ENCODE measurements at places on chromosomes 6 and 20.

- DNase-seq, result no peak
Measured at GRCh38 chr20:40568200-40568599, 120.8 kb downstream of the MAFB start.

- DNase-seq, result no peak
Measured at GRCh38 chr20:11230999-11231398, 557.2 kb upstream of the JAG1 start.

GRCh38 chr6:143107911-143108761, 47.4 kb downstream of the AIG1 start:
- no peak for DNase-seq

DNA sequence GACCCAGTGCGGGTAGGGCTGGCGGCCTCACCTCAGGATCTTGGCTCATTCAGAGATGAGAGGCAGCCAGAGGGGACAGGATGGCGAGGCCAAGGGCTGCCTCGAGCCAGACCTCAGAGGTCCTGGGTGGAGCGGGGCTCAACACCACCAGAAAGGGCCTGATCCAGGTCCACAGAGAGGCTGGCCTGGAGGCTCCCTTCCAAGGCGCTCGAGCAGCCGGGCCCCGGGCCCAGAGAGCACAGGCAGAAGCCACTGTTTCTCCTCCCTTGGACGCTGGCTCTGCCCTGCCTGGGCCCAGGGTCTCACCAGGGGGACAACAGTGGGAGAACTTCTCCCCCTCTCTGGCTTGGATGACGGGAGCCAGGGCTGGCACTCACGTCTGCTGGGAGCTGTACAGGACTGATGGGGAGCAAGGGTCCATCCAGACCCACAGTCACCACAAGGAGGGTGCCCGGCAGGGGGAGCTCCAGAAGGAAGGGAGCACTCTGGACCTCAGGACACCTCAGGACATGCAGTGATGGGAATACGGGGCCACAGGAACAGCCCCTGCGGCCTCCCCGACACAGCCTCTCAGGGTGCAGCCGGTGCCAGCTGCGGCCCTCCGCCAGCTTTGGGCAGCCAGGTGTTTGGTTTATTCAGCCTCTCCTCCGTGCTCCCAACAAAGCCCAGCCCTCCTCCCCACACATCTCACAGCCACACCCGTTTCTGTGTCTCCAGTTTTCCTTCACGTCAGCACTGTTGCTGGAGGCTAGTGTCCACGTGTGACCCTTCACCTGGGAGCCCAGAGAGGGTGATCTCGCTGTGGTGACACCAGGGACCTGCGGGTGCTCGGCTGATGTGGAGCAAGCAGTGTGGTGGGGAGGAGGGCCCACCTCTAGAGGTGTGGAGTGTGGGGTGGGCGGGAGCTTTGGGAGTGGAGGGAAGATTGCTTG, 8.7 kb downstream of the RPS21 start:
- no peak for DNase-seq

- DNase-seq, result no peak
Measured at GRCh38 chr6:109034526-109034925, 60.1 kb downstream of the SESN1 start.

GRCh38 chr20:6612606-6612923, 154.9 kb upstream of the BMP2 start:
- no peak for DNase-seq

DNA sequence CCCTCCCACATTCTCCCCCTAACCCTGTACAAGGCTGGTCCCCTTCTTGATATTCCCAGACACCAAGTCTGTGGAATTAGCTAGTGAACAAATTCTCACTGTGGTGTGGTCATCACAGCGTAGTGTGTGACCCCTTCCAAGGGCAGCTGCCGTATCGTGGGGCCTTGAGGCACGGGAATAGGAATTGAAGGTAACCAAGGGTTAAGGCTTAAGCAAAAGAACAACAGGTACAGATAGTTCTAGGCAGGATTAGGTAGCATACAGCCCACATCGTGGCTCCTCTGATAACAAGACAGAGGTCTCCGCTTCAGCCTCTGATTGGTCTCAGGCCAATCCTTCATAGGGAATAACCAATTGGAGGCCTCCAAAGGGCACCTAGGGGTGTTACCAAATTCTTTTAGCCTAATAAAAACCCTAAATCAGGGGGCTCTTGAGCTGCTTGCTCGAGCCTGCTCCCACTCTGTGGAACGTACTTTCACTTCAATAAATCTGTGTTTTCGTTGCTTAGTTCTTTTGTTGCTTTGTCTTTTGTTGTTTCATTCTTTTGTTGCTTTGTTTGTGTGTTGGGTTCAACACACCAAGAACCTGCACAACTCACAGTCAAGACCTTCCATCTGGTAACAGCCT, 64.7 kb downstream of the GPR6 start:
- DNase-seq, result no peak

GRCh38 chr6:116764961-116765841, at the start of gene FAM162B:
Gene FAM162B (minus strand): TSS chr6:116765719. CDS start chr6:116765576, 143 bp downstream.
- no peak for DNase-seq
